ENCODE measurements at places on chromosomes 6 and 20. TPM values are rescaled to one million over a fixed set of nuclear protein-coding genes. Genes with fewer than 3 reads are reported as not detected.

DNA sequence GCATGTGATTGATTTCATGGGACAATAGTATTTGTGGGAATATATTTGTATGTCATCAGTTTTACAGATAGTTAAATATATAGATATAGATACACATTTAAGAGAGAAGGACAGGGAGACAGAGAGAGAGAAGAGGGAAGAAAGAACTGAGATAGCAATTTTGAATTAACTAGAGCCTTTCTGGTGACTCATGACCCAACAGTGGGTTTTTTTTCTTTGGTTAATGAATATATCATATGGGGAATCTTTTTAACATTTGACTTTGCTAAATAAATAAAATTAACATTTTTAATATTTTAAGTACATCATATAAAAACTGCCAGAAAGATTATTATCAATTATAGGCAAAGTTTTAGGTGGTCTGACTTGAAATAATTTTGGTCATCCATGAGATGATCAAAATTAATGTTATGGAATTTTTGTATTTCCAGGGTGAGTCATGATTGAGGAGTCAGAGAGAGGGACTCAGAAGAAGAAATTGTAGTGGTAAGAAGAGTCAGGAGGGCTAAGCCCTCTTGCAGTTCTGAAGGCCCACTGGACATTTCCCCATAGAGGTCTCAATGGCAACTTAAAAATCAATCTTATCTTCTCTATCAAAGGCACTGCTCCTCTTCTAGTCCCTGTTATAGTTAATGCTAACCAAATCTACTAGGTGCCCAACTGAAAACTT lies 508.1 kb upstream of the MAP3K7 start:
- no peak overlapping the region for H3K4me3 ChIP-seq
- H3K27ac ChIP-seq = no peak overlapping the region
- H3K36me3 ChIP-seq = no peaks in the 10 kb centered on the region
- no peaks in the 10 kb centered on the region for H3K4me1 ChIP-seq
- H3K27me3 ChIP-seq = no peaks in the 10 kb centered on the region

- H3K4me3 ChIP-seq = no peak overlapping the region
- no peaks in the 10 kb centered on the region for H3K36me3 ChIP-seq
- H3K27ac ChIP-seq = no peak overlapping the region
- DNase-seq = no peak
These were observed 20.7 kb upstream of the ZNF76 start for GRCh38 chr6:35238843-35239289.

DNA sequence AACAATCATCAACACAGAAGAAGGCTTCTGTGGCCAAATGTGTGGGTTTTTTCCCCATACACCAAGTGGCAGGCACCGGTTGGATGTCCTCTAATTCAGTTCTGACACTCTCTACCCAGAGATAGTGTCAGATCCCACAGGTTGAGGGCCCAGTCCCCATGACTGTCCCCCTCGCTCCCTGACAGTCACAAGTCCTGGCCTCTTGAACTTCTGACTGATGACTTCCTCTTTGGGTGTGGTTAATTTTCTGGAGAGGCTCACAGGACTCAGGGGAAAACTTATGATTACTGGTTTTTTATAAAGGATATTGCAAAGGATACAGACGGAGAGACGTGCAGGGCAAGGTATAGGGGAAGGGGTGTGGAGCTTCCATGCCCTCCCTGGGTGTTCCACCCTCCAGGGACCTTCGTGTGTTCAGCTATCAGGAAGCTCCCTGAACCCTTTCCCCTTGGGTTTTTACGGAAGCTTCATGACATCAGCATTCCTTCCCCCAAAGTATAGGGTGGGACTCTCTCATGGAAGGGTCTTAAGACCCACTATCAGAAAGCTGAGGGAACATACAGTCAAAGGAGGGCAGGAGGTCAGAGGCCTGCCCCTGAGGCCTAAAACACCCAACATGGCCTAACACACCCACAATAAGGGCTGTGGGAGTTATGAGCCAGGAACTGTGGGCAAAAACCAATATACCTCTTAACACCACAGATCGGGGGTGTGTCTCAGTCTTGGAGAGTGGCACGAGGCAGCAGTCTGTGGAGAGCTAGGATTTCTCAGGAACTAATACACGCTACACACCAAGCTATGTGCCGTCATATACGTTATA lies 33.3 kb downstream of the FARS2 start:
- peaks cover 9% of the 10 kb centered on the region for H3K4me1 ChIP-seq
- no peak for DNase-seq
- H3K4me3 ChIP-seq = no peak overlapping the region
- no peaks in the 10 kb centered on the region for H3K27me3 ChIP-seq
- no peak overlapping the region for H3K27ac ChIP-seq

GRCh38 chr6:157517601-157518359 lies 136.8 kb downstream of the ZDHHC14 start:
- H3K27me3 ChIP-seq = no peaks in the 10 kb centered on the region
- no peaks in the 10 kb centered on the region for H3K36me3 ChIP-seq
- H3K27ac ChIP-seq = no peak overlapping the region
- no peak for DNase-seq

- no peaks in the 10 kb centered on the region for H3K36me3 ChIP-seq
- DNase-seq = no peak
- H3K4me3 ChIP-seq = no peak overlapping the region
- no peaks in the 10 kb centered on the region for H3K4me1 ChIP-seq
- H3K27me3 ChIP-seq = no peaks in the 10 kb centered on the region
- no peak overlapping the region for H3K27ac ChIP-seq
These were observed 335.8 kb upstream of the FLRT3 start for GRCh38 chr20:14673164-14673563.

DNA sequence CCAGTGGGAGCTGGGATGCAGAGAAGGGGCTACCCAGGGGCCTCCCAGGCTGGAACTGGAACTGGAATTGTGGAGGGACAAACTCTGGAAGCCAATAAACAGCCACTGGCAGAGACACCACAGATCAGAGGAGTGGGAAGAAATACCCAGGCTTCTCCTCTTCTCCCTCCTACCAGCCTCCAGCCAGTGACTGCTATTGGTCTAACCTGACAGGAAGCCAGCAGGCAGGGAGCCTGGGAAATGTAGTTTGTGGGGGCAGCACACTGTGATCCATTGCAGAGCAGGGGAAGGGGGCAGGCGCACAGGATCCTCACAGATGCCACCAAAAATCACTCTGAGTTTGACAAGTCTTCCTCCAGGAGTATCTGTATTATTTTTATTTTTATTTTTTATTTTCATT lies 12.1 kb upstream of the MLN start:
- H3K27ac ChIP-seq = no peak overlapping the region
- no peak for DNase-seq
- H3K27me3 ChIP-seq = peaks cover 12% of the 10 kb centered on the region
- no peaks in the 10 kb centered on the region for H3K4me1 ChIP-seq
- no peaks in the 10 kb centered on the region for H3K36me3 ChIP-seq

DNA sequence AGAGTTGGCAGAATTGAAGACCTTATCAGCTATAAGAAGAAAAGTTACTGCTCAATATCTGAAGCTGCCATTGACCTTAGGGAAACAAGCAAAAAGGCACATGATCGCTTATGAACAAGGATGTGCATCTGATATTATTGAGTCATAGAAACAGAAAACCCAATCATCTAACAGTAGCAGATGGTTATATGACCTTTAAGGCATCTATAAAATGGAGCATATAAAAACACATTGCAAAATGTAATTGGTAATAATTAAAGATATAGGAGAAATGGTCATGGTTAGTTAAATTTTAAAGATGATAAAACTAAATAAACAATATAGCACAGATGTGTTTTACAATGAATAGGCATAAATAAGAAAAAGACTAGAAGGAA lies 260.1 kb upstream of the TAB2 start:
- peaks cover 36% of the 10 kb centered on the region for H3K4me1 ChIP-seq
- H3K36me3 ChIP-seq = no peaks in the 10 kb centered on the region
- no peak overlapping the region for H3K27ac ChIP-seq
- DNase-seq = no peak
- H3K27me3 ChIP-seq = no peaks in the 10 kb centered on the region
- H3K4me3 ChIP-seq = no peak overlapping the region

- H3K27me3 ChIP-seq = no peaks in the 10 kb centered on the region
- no peaks in the 10 kb centered on the region for H3K4me1 ChIP-seq
- no peak overlapping the region for H3K4me3 ChIP-seq
- H3K27ac ChIP-seq = no peak overlapping the region
These were observed 13.8 kb downstream of the MMP24 start for GRCh38 chr20:35240083-35240810.

GRCh38 chr6:13515912-13516311 lies 28.5 kb upstream of the GFOD1 start:
- no peaks in the 10 kb centered on the region for H3K4me1 ChIP-seq
- no peak overlapping the region for H3K27ac ChIP-seq
- no peak for DNase-seq
- no peak overlapping the region for H3K4me3 ChIP-seq
- no peaks in the 10 kb centered on the region for H3K27me3 ChIP-seq

GRCh38 chr20:57378646-57379262 lies 12.4 kb upstream of the RBM38 start:
- H3K27me3 ChIP-seq = no peaks in the 10 kb centered on the region
- H3K36me3 ChIP-seq = peaks cover 58% of the 10 kb centered on the region
- no peak overlapping the region for H3K4me3 ChIP-seq
- no peak overlapping the region for H3K27ac ChIP-seq
- DNase-seq = no peak

GRCh38 chr6:126198631-126199030 lies 141.3 kb upstream of the CENPW start:
- no peak for DNase-seq
- H3K4me1 ChIP-seq = no peaks in the 10 kb centered on the region
- H3K27ac ChIP-seq = no peak overlapping the region
- no peaks in the 10 kb centered on the region for H3K27me3 ChIP-seq
- H3K4me3 ChIP-seq = no peak overlapping the region
- no peaks in the 10 kb centered on the region for H3K36me3 ChIP-seq

- no peaks in the 10 kb centered on the region for H3K4me1 ChIP-seq
- H3K27me3 ChIP-seq = no peaks in the 10 kb centered on the region
- H3K36me3 ChIP-seq = no peaks in the 10 kb centered on the region
- DNase-seq = no peak
These were observed 85.4 kb upstream of the GPR6 start for GRCh38 chr6:109892451-109893435.

- H3K27ac ChIP-seq = no peak overlapping the region
- no peaks in the 10 kb centered on the region for H3K4me1 ChIP-seq
- DNase-seq = no peak
These were observed 49.3 kb downstream of the PACRG start for GRCh38 chr6:162777091-162777490.

GRCh38 chr6:138963119-138963518 lies 24.9 kb downstream of the REPS1 start:
- H3K4me3 ChIP-seq = no peak overlapping the region
- no peaks in the 10 kb centered on the region for H3K27me3 ChIP-seq
- H3K36me3 ChIP-seq = no peaks in the 10 kb centered on the region

- no peak overlapping the region for H3K4me3 ChIP-seq
- no peaks in the 10 kb centered on the region for H3K4me1 ChIP-seq
- H3K27me3 ChIP-seq = no peaks in the 10 kb centered on the region
- no peak overlapping the region for H3K27ac ChIP-seq
- no peaks in the 10 kb centered on the region for H3K36me3 ChIP-seq
These were observed 85.4 kb downstream of the NDUFAF5 start for GRCh38 chr20:13870170-13870748.

GRCh38 chr6:136890194-136890839 lies 31.8 kb upstream of the SLC35D3 start:
- no peak overlapping the region for H3K4me3 ChIP-seq
- no peaks in the 10 kb centered on the region for H3K4me1 ChIP-seq
- DNase-seq = no peak
- H3K36me3 ChIP-seq = peaks cover 5% of the 10 kb centered on the region
- H3K27me3 ChIP-seq = no peaks in the 10 kb centered on the region

Gene GABRR1
- polyA plus RNA-seq = not detected

Gene KCNB1
- not detected for polyA plus RNA-seq

Gene IL17A
- not detected for polyA plus RNA-seq

Gene C6orf132
- polyA plus RNA-seq = not detected

Gene TBX18
- not detected for polyA plus RNA-seq
